ENCODE measurements at places on chromosomes 5 and 9.

DNA sequence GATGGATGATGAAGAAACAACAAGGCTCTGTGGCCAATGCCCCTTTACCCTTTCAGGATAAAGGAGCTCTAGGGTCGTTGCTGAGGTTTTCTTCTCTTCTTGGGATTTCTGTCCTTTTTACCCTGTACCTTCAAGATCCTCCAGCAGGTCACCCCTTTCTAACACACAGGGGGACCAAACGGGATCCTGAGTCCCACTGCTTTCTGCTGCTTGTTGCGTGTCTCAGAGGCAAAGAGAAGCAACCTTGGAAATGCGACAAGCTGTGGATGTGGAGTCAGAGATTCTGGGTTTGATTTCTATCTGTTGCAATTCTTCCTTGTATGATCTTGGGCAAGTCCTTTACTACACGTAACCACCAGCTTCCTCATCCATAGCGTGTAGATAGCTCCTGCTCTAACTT, 20.5 kb downstream of the GLRA1 start:
- no peak for DNase-seq

- no peak for DNase-seq
These were observed 73.4 kb upstream of the MEF2C start for GRCh38 chr5:88956416-88956815.

GRCh38 chr9:128190013-128190412, 1.4 kb downstream of the CIZ1 start:
- DNase-seq = no peak

- DNase-seq = no peak
These were observed 41.6 kb downstream of the CEMIP2 start for GRCh38 chr9:71726723-71727122.

GRCh38 chr5:173772384-173773059, 115.6 kb upstream of the CPEB4 start:
- no peak for DNase-seq

- DNase-seq = no peak
These were observed 55.8 kb upstream of the ARRDC3 start for GRCh38 chr5:91438871-91439270.

GRCh38 chr9:86730163-86730928, 217.0 kb downstream of the GAS1 start:
- no peak for DNase-seq

DNA sequence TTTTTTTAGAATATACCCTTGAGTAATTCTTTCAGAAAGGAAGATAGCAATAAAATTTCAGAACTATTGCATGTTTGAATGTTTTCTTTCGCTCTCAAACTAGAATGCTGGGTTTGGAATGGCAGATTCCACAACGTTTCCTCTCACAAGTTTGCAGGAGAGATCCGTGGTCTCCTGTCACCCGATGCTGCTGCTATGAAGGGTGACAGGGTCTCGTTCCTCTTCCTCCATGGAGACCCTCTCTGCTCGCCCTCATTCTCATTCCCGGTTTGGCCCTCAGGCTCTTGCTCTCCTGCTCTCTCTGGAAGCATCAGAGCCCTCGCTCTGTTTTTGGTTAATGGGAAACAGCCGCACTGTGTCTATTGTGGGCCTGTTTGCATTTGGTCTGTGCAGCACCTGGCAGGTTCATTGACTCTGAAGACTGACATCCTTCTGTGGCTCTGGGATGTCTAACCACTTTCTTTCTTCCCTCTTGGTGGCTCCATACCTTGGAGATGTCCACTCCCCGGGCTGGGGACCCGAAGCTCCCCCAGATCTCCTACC, 12.6 kb upstream of the FAM163B start:
- DNase-seq = no peak

- DNase-seq = no peak
These were observed 32.3 kb upstream of the NPM1 start for GRCh38 chr5:171355302-171355724.

GRCh38 chr5:58116346-58116745, 343.5 kb downstream of the PLK2 start:
- DNase-seq = no peak

DNA sequence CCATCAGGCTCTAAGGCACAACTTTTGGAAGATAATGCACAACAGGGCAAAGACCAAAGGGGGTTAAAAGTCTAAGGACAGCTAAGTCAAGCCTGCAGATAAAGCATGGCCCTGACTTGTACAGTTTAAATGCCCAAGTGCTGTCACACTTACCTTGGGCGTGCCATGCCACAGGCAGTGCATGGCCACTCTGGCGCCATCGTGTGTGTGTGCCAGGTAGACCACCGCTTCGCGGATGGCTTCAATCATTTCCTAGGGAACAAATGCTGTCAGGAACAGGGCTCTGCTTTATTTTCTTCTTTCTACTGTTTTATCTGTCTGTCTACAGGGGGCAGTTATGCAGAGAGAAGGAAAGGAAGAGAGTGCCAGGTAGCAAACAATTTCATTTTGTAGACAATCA, 19.3 kb downstream of the PUM3 start:
- DNase-seq = no peak

DNA sequence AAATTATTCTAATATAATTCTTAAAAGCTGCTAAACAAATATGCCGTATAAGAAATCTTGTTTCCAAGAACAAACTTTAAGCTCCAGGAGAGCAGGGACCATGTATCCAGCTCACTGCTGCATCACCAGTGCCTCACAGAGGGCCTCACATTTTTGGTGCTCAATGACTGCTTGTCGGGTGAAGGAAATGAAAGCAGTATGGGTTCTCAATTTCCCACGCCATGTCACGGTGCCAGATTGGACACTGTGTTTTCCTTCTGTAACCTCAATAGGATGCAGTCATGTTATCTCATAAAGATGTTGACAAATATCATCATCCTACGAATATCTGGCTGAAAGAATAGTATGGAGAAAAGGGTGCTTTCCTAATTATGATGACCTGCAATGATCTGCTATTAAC, 64.7 kb downstream of the POU5F2 start:
- no peak for DNase-seq

GRCh38 chr5:39395521-39395920, 29.3 kb downstream of the DAB2 start:
- DNase-seq = no peak

DNA sequence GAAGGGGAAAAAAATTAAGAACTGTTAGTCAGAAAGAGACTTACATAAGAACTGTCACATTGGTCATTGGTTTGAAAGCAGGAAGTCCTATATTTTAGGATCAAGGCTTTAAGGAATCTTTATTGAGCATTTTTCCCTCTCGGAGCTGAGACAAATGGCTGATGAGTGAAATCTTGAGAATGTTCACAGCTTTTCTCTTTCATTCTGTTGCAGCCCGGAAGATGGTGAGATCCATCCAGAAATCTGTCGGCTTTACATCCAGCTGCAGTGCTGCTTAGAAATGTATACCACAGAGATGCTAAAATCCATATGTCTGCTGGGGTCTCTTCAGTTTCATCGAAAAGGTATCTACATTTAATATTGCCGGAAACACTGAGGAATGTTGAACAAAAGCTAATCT, 69.7 kb downstream of the RGS7BP start:
- DNase-seq = no peak

DNA sequence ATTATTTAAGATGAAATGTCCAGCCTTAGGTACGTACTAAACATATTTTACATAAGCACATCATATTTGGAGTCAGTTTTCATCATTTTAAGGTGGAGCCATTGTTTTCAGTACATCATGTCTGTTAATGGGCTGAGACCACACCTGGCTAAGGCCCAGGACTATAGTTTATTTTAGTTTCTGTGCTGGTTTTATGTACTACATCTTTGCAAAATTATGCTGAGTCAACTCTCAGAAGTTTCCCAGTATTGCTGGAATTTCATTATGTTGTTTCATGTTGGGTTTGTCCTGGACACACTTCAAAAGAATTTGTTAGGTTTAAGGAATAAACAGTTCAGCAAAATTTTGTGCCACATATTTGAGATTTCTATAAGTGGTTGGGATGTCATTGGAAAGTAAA, 171.2 kb downstream of the CCDC171 start:
- no peak for DNase-seq

DNA sequence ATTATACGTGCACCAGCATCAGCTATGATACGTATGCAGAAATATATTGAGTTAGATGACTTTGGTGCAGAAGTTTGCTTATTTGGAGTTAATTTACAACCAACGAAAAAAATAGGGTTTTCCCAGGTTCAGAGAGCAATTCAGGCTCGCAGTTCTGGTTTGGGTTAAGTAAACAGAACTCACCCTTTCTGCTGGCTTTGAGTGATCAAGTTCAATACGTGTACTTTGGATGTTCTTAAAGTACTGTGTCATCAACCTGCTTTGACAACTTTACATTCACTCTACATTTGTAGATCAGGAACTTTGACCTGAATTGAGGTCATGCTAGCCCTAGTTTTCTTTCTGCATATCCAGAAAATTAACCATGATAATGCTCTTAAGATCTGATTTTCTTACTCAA, 40.7 kb downstream of the ACOT12 start:
- no peak for DNase-seq

DNA sequence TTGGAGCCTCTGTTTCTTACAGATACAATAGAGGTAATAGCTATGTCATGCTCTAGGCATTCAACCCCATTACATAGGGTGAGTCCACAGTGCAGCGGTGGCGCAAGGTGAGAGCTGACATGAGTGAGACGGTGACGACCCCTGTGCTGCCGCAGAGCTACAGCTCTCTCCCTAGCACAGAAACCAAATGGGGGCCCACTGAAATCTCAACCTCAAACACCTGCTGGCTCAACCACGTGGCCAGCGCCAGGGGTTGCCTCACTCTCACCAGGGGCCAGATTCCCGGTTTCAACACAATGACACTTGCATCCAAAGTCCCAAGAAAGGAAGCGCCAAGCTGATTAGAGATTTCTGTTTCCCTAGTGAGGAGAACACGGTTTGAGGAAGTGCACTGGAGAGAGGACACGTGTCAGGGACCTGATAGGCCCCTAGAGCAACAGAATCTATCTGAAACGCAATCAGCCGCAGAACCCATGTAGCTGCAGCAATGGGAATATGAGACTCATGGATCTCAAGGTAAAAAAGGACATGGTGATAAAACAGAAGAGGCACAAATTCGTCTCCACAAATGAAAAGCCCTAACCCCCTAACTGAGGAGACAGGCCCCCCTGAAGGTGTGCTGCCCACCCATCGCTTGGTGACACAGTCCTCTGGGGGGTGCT, 114.3 kb downstream of the CRB2 start:
- DNase-seq = no peak
